ENCODE measurements at places on chromosomes 12 and 14. TPM values are rescaled to one million over a fixed set of nuclear protein-coding genes. Genes with fewer than 3 reads are reported as not detected.

The C12orf42 gene
- not detected for total RNA-seq

DNA sequence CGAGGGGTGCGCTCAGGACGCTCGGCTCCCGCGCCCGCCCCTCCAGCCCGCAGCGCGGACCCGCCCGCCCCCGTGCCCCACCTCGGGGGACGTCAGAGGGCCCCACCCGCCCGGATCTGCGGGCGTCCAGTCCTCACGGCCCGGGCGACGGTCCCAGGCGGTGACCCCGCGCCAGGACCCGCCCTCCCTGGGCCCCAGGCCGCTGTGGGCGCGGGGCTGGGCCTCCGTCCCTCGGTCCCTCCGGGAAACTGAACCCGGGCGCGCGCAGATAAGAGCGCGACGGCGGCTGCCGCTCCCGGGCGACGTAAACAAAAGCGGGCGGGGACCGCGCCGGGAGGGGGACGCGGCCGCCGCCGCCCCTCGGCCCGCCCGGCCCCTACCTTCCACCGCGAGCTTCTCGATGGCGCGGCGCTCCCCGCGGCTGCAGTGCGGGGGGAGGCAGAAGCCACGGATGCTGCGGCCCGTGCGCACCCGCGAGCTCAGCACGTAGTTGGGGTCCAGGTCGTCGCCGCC is 1.1 kb downstream of the CKB start:
- H3K27ac ChIP-seq, result no peak overlapping the region
- no peaks in the 10 kb centered on the region for H3K36me3 ChIP-seq
- H3K4me3 ChIP-seq, result peak overlapping the region; percentile 55
- H3K27me3 ChIP-seq, result peaks cover 17% of the 10 kb centered on the region
- peaks cover 22% of the 10 kb centered on the region for H3K4me1 ChIP-seq
- DNase-seq, result peak; percentile 36

The HSPA2 gene
- 2.4 TPM for total RNA-seq

The AQP2 gene
- total RNA-seq, result not detected

GRCh38 chr12:91562476-91562875 is 379.9 kb upstream of the DCN start:
- no peak overlapping the region for H3K27ac ChIP-seq
- H3K27me3 ChIP-seq, result no peaks in the 10 kb centered on the region
- DNase-seq, result no peak
- no peak overlapping the region for H3K4me3 ChIP-seq
- H3K36me3 ChIP-seq, result no peaks in the 10 kb centered on the region

DNA sequence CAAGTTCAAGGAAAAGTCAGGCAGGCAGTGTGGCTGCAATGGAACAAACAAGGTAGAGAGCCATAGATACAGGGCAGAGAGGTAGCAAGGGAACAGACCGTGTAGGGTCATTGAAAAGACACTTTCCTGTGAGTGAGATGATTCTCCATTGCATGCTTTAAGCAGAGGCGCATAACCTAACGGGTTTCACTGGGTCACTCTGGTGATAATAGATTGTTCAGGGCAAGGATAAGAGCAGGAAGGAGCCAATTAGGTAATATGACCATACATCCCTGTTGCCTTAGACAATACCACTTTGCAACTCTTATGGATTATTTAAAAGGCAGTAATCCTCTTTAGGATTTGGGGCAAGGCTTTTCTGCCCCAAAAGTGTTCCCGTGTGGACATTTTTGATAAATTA is 214.1 kb downstream of the PTPRO start:
- no peaks in the 10 kb centered on the region for H3K36me3 ChIP-seq
- H3K4me1 ChIP-seq, result no peaks in the 10 kb centered on the region
- no peak overlapping the region for H3K4me3 ChIP-seq
- H3K27ac ChIP-seq, result no peak overlapping the region

The RNASE1 gene
- total RNA-seq, result 3.6 TPM

DNA sequence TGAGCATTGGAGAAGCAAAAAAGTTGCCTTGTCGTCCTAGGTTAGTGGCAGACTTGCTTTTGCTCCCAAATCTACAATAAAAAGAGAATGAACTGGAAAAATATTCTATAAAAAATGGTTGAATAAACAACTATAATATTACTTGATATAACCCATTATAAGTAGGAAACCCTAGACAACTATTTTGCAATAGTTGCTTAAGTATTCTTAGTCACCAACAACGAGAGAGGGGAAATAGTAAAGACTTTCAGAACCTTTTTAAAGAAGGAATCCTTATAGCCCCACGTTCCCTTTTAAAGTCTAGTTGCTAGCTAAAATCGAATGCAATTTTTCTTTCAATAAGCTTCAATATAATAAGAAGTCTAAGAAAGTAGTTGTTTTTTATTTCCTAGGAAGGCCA is 17.5 kb downstream of the AQP6 start:
- H3K4me1 ChIP-seq, result peaks cover 2% of the 10 kb centered on the region
- H3K27ac ChIP-seq, result no peak overlapping the region
- no peaks in the 10 kb centered on the region for H3K27me3 ChIP-seq
- no peak for DNase-seq
- no peak overlapping the region for H3K4me3 ChIP-seq

DNA sequence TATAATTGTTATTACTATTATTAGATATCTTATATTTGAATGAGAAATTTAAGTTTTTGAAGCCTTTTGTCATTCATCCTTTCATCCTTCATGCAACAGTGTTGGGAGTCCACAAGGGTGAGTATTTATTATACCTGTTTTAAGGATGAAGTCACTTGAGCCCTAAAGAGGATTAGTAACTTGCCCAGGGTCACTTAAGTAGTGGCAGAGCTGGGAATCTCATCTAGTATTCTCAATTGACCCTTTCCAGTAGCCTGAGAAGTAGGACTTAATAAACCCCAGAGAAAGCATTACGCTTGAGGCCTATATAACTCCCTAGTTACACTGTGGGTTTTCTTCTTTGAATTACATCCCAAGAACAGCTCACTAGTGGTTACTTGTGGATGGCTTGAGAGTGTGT is 119.8 kb downstream of the SRGAP1 start:
- H3K27ac ChIP-seq, result no peak overlapping the region
- DNase-seq, result no peak
- no peak overlapping the region for H3K4me3 ChIP-seq

GRCh38 chr12:48980953-48981756 is 3.0 kb downstream of the WNT1 start:
- peaks cover 89% of the 10 kb centered on the region for H3K27me3 ChIP-seq
- DNase-seq, result no peak
- peak overlapping the region; percentile 16 for H3K4me3 ChIP-seq
- peaks cover 10% of the 10 kb centered on the region for H3K4me1 ChIP-seq

- DNase-seq, result peak; percentile 79
- H3K27me3 ChIP-seq, result peaks cover 72% of the 10 kb centered on the region
- peaks cover 7% of the 10 kb centered on the region for H3K4me1 ChIP-seq
- H3K27ac ChIP-seq, result no peak overlapping the region
Measured at GRCh38 chr14:70073924-70074566, 114.7 kb downstream of the SLC8A3 start.

The OVCH1 gene
- not detected for total RNA-seq

The NELL2 gene
- total RNA-seq, result 7.9 TPM

The YLPM1 gene
- 50.2 TPM for total RNA-seq

DNA sequence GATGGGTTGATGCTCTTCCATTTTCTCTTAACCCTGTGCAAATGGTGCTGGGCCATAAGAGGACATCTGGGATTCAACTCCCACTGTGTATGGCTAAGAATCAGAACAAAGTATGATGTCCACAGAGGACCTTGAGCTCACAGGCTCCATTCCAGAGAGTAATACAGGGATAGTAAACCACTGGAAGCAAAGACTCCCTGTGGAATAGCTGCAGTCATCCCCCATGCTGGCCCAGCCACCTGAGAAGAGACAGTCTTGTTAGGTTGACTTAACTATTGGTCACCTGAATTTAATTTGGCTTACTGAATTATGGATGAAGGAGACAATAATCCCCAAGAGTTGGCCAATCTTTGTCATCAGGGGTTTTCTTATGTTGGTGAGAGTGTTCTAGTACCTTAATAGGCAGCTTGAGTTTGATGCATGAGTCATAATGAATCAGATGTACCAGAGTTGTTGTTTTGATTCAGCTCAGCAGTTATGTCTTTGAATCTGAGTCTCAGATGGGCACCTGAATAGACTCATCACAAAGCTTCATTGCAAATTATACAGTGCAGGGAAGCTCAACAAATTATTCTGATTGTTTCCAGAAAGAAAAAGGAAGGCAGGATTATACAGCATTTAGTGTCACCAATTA is 122.7 kb downstream of the SSPN start:
- no peaks in the 10 kb centered on the region for H3K36me3 ChIP-seq
- no peaks in the 10 kb centered on the region for H3K27me3 ChIP-seq
- no peak overlapping the region for H3K4me3 ChIP-seq
- no peak for DNase-seq
- H3K27ac ChIP-seq, result no peak overlapping the region

The SLC8A3 gene
- 0.09 TPM for total RNA-seq

DNA sequence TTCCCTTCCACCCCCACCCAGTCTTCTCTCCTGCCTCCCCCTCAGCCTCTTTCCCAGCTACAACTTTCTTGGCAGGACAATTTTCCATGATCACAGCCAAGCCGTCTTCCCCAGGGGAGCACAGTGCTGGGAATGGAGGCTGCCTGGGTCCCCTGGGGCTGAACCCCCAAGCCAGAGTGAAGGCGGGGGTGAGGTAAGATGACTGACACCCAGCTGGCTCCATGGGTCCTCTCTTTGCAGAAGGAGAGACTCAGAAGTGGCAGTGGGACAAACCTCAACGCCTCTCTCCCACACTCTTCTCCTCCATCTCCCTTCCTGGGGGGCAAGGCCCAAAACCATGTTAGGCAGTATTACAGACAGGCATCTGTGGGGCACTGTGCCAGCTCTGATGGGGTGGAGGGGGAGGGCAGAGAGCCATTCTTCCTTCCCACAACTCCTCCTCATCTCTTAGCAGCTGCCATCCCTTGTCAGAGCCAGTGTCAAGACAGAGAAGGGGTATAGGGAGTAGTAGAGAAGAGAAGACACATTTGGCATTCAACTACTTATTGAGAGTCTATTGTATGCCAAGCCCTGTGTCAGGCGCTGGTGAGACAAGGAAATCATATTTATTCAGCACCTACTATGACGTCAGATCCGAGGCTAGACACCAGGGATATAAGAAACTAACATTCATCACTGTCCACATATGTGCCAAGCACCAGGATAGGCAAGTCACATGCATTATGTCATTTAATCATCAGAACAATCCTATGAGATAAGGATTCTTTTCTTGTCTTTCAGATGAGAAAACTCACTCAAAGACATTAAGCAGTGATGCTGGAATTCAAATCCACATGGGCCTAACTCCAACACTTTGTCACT is 3.6 kb downstream of the ITGA7 start:
- peak; percentile 57 for DNase-seq
- H3K27me3 ChIP-seq, result no peaks in the 10 kb centered on the region
- H3K4me1 ChIP-seq, result peaks cover 29% of the 10 kb centered on the region
- H3K36me3 ChIP-seq, result no peaks in the 10 kb centered on the region
- no peak overlapping the region for H3K27ac ChIP-seq

GRCh38 chr12:72610854-72611358 is 338.7 kb downstream of the TRHDE start:
- H3K27ac ChIP-seq, result peak overlapping the region; percentile 16
- H3K27me3 ChIP-seq, result no peaks in the 10 kb centered on the region
- H3K4me3 ChIP-seq, result no peak overlapping the region
- no peaks in the 10 kb centered on the region for H3K36me3 ChIP-seq
- DNase-seq, result no peak

The GPRC5A gene
- 1.5 TPM for total RNA-seq

DNA sequence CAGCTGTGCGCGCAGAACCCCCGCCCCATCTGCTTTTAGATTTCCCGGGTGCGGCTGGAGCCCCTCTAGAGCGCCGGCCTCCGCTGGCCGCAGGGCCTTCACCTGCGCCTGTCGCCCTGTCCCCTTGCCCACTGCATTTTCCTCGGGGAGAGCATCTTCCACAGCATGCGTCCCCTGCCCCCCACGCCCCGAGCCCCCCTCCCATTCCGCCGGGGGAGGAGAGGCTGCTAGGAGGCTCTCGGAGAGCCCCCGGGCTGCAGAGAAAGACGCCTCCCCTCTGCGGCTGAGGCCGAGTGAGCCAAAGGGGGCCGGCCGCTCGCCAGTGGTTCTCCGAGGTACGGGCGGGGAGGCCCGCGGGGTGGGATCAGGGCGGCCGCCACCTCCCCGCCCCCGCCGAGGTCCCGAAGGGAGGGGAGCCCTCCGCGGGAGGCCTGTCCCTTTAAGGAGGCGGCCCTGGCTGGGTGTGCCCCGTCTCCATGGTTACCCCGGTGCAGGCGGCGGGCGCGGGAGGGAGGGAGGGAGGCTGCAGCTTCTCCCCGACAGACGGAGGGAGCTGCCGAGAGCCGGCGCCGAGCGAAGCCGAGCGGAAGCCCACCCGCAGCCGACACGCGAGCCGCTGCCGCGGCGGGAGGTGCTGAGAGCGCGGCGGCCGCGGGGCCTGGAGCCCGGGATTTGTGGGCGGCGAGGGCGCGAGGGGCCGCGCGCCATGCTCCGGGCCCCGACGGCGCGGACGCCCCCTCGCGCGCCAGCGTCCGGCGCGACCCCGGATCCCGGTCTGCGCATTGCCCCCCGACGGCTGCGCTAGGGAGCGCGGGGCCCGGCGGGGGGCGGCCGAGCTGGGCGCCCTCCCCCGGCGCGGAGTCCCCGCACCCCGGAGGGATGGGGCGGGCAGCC is at the start of gene KCNH3:
Gene KCNH3 (plus strand): TSS at position 521 of the 894 bp plus-strand sequence. CDS start 387 bp downstream, outside the sequence.
- H3K4me3 ChIP-seq, result peak within 1 kb of the TSS; percentile 36
- DNase-seq, result peak; percentile 78
- H3K4me1 ChIP-seq, result peaks cover 4% of the 10 kb centered on the region
- peaks cover 95% of the 10 kb centered on the region for H3K27me3 ChIP-seq

The HPD gene
- not detected for total RNA-seq

The SDR9C7 gene
- total RNA-seq, result 0.14 TPM

The ZNF385A gene
- 20.0 TPM for total RNA-seq

The CD27 gene
- total RNA-seq, result not detected

The DNAJC22 gene
- total RNA-seq, result 0.49 TPM

DNA sequence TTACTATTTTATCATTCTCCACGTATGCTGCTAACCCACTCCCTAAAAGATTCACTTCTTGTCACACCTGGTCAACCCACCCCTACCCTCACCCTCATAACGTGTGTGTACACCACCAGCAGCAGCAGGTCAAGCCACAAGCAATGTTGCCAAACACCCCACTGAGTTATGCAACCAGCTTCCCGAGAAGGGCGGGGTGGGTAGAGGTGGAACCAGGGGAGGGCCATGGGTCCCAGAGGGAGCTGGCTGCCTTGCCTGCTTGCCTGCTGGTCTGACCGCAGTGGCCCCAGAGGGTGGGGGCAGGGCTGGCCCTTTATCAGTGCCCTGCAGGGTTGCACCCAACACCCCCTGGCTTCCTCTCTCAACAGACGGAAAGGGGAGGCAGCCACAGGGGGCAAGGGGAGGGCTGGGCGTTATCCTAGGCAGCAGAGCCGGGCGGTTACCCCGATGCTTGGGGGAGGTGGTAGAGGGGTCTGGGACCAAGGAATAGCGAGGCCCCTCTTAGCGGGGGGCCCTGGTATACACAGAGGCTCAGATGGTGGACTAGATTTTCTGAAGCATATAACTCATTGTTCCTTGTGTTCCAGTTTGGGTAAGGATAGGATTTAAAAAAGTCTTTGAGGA is 3.5 kb upstream of the NFE2 start:
- no peak overlapping the region for H3K4me3 ChIP-seq
- H3K27me3 ChIP-seq, result no peaks in the 10 kb centered on the region
- DNase-seq, result no peak
- peaks cover 6% of the 10 kb centered on the region for H3K4me1 ChIP-seq
- no peak overlapping the region for H3K27ac ChIP-seq
- H3K36me3 ChIP-seq, result no peaks in the 10 kb centered on the region

The ISM2 gene
- 0.83 TPM for total RNA-seq

- H3K4me1 ChIP-seq, result no peaks in the 10 kb centered on the region
- H3K27ac ChIP-seq, result no peak overlapping the region
- H3K4me3 ChIP-seq, result no peak overlapping the region
Measured at GRCh38 chr12:128408669-128409068, 141.7 kb downstream of the TMEM132C start.

Measured in cardiac muscle cell (in vitro differentiated cells and primary cell).